Tibial nerve (tissue), 4 donors: ENCODE measurements at places on chromosomes 1 and 21.

DNA sequence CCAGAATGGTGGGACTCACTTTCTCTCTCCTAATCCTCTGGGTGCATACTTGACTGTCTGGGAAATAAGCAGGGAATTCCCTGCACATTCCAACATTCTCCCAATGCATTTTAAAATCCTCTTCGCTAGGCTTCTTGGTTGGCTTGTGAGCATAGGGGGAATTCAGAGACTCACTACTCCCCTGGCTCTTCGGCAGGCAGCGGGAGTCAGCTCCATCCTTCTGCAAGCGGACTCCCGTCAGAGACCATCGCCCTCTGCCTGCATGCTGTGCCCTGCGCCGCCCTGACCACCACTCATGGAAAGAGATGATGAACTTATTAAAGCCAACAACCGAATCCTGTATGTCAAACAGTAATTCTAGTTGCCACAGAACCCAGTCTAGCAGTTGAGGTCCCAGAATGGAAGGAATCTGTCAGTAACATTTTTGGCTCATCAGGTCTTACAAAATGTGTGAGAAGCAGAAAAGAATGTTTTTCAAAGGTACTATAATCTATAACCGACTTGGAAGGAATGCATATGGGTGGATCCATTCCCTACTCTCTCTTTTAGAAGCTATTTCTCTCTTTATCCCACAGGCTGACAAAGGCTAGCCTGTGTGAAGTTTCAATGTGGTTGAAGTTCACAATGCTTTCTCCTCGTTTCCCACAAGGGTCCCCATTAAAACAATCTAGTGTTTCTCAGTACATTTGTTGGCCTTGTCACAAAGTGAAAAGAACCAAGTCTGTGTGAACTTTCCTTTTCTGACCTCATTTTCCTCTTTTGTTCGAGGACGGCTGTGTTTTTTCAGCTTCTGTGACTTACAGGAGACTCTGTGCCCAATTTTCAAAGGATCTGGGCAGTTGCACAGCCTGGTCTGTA lies 119.1 kb upstream of the ADAR start:
- DNase-seq: no peak

DNA sequence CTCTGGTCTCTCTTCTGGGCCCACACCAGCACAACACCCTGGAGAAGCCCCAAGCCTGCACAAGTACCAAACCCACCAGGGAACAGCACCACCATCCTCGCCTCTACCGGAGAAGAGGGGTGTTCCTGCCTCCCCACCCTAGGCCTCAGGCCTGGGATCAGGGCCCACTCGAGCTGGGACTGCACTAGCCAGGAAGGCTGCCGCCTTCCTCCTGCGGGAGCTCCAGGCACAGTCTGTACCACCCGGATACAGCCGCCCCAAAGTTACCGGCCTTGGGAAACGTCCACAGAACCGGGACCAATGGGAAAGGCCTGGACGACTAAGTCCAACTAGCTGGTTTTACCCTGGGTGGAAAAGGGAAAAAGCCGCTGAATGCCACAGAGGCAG lies 3.4 kb downstream of the TAL1 start:
- DNase-seq: no peak

DNA sequence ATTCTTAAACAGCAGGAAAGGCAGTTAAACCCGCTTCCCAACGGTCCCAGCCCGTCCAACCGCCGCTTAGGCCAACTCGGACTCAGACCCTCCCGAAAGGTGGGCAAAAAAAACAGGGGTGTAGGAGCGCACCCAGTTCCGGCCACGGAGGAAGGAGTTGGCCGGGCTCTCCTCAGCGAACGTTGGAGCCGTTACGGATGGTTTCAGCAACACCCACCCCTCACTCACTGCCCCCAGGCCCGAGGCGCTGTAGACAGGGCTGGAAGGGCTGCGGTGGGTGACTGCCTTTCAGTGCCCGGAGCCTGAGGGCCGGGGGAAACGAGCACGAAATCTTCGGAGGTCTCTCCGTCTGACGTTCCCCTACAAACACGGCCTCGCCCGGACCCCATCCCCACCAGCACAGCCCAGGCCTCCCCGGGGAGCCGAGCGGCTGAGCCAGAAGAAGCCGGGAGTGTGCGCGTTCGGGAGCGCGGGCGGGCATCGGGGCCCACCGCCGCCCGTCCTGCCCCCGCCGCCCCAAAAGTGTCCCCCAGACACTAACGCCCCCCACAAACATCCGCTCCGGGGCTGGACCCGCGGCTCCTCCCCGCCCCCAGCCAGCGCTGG lies 1.3 kb downstream of the KDM5B start:
- DNase-seq: no peak

GRCh38 chr1:45394342-45394741 lies 54.1 kb upstream of the MUTYH start:
- DNase-seq: no peak

DNA sequence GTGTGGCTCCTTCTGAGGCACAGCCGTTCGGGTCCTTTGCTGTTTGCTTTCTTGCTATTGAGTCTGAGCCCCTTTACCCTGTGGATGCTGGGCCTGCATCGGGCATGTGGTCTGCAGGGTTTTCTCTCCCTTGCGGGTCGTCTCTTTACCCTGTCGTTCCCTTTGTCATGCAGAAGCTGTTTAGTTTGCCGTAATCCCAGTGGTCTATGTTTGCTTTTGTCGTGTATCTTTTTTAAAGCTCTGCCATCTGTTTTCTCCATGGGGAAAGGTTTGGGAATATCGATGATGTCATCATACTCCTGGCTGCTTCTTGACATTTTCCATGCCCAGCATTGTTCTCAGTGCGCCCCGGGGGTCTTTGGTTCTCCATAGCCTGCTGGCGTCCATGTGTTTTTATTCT lies 68.2 kb downstream of the AGPAT3 start:
- no peak for DNase-seq

DNA sequence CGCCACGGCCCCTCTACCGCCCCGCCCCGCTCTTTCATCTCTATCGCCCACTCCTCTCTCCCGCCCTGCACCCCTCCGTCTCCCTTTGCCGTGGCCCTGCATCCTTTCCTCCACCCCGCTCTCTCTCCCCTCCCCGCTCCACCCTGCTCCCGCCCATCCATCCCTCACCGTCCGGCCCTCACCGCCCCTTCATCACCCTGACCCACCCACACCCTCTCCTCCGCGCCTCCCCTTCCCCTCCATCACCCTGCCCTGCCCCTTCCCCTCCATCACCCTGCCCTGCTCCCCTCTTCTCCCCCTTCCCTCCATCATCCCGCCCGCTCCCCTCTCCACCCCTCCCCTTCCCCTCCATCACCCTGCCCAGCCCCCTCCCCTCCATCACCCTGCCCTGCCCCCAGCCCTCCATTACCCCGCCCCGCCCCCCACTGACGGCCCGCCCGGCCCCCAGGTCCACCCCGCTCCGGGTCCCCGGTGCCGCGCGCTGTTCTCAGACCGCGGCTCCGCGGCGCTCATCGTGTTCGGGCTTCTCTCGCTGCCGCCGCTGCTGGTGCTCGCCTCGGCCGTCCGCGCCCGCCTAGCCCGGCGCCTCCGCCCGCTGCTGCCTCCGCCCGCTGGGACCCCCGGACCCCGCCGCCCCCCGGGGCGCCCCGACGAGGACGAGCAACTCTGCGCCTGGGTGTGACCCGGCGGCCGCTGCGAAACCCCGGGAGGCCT lies 6.2 kb upstream of the ANKRD65 start:
- DNase-seq: no peak

DNA sequence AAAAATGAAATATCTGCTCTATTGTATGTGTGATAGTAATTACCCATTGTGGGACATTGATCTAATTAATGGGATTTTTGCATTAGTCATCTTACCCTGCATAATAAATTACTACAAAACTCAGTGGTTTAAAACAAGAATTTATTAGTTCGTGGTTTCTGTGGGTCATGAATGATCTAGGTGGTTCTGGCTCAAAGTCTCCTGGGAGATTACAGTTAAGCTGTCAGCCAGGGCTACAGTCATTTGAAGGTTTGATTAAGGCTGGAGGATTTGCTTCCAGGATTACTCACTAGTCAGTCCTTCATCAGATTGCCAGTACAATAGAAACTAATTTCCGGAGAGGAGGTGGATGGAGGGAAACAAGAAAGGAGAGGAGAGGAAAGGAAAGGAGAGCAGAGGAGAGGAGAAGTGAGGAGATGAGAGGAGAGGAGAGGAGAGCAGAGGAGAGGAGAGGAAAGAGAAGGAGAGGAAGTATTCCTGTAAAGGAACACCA lies 60.4 kb upstream of the TNFSF4 start:
- no peak for DNase-seq

GRCh38 chr1:229155472-229155871 lies 115.4 kb upstream of the RAB4A start:
- DNase-seq: peak; percentile 29

- no peak for DNase-seq
These were observed 771.5 kb upstream of the ADGRL2 start for GRCh38 chr1:81029266-81029665.

GRCh38 chr1:84376000-84376910 lies 22.0 kb upstream of the DNASE2B start:
- DNase-seq: no peak

GRCh38 chr1:101407505-101408211 lies 170.8 kb downstream of the S1PR1 start:
- no peak for DNase-seq

- no peak for DNase-seq
These were observed 3.6 kb downstream of the ZNF362 start for GRCh38 chr1:33259879-33260278.

GRCh38 chr1:161864577-161864976 lies 98.5 kb downstream of the ATF6 start:
- peak; percentile 33 for DNase-seq

DNA sequence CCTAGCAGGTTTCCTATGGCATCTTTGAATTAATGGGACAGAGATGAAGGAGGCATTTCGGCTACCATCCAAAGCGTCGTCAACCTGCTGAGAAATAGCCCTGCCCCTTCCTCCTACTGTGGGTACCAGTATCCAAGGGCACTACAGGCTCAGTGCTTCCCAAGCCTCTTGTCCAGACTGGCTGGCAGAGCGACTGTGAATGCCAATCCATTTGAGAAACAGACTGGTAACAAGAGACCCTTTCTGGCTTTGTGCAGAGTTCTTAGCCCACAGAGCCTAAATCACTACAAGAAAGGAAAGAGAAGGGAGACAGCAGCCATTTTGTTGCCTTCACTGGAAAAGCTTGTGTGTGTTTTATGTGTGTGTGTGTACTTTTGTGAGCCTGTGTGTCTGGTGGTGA lies 115.5 kb downstream of the HMGB4 start:
- DNase-seq: no peak

GRCh38 chr1:175891783-175892309 lies 148.5 kb upstream of the TNR start:
- DNase-seq: no peak

DNA sequence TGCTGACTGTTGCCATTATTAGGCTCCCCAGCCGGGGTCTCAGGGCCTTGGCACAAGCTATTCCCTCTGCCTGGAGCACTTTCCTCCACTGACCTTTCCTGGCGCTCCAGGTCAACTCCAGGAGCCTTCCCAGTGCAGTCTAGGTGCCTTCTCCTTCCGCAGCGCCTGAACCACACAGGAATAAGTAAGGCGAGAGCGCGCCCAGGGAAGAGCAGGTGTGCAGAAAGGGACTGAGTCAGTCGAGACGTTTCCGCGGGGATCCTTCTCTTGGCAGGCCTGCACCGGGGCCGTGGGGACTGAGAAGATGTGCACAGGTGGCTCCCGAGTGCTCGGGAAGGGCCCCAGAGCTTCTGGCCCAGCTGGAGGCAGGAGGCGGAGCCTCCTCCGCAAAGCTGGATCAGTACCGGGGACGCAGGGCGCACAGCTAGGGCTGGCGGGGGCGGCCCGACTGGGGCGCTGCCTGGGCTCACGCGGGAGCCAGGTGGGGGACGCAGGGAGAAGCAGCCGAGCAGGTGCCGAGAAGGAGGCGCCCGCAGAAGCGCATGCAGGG lies 765 bp upstream of the BMP8A start:
- DNase-seq: no peak

GRCh38 chr1:37875833-37876232 lies 16.4 kb upstream of the MTF1 start:
- no peak for DNase-seq

DNA sequence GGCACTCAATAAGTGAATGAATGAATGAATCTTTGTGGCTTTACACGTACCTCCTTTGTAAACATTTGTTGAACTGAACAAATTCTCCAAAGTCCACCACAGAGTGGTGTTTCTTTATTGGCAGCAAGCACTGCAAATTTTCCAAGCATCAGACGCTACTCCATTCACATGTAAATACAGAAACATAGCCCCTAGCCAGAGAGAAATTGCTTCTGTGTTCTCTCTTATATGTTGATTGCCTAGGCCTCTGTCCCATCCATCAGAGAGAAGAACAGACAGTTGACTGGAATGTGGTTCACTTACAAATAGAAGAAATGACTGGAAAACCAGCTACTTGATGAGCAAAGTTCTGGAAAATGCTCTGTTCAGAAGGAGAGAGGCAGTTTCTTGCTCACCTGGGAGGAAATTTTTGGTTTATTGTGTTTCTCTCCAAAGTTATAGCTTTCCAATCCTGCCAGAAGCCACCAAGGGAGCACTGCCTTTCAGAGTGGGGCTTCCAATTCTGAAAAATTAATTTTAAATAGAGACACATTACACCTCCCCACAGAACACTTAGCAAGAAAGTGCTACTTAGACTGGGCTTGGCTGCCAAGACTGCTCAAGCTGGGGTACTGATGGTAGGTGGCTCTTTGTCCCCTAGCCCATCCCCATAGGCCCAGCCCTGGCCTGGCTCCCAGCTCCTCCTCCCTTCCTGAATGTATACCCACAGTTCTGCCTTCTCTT lies 18.1 kb upstream of the KIRREL1 start:
- DNase-seq: no peak

DNA sequence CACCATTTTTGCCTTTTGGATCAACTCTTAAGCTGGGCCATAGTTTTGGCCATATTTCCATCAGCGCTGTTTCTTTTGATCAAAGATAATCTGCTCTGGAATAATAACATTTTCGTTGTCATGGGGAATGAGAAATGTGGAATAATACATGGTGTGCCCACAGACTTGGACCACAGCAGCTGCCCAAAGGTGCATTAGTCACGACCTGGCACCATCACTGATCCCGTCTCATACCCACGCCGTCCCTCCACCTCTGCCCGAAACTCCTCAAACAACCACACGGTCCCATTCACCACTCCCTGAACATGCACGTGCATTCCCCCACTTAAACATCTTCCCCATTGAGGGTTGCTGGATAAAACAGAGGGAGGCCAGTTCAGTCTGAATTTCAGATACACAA lies 76.9 kb downstream of the SLC66A1 start:
- DNase-seq: no peak

GRCh38 chr1:97943354-97943753 lies 22.5 kb upstream of the DPYD start:
- no peak for DNase-seq

GRCh38 chr1:51708911-51709760 lies 92.2 kb downstream of the OSBPL9 start:
- DNase-seq: no peak
